ENCODE measurements at places on chromosomes 4 and X.
A peak's percentile ranks its signal among the peaks of the same experiment; 100 is the strongest.

DNA sequence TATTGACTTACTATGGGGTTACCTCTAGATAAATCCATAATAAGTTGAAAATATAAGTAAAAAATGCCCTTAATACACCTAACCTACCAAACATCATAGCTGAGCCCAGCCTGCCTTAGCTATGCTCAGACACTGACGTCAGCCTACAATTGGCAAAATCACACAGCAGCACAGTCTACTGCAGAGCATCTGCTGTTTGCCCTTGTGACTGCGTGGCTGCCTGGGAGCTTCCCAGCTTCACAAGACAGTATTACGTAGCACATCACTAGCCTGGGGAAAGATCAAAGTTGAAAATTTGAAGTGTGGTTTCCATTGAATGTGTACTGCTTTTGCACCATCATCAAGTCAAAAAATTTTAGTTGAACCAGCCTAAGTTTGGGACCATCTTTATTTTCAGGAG lies 8.8 kb downstream of the HTT-AS start:
- no peak for DNase-seq

DNA sequence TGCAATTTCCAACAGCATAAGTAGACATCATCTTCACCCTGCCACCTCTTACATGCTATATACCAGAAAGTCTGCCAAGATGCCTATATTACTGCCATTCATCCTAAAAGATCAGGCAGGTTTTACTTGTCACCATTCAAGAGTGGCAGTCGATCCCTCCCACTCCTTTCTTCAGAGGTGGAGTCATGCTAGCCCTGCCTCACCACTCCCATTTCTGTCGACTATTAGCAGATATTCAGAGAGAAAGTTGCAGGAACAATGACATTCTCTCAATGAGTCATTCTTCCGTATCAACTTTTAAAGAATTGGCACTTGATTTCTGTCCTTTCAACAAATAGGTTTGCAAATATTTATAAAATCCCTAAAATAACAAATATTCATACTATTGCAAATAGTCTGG lies 1060.1 kb downstream of the ADGRL3 start:
- DNase-seq, result no peak

DNA sequence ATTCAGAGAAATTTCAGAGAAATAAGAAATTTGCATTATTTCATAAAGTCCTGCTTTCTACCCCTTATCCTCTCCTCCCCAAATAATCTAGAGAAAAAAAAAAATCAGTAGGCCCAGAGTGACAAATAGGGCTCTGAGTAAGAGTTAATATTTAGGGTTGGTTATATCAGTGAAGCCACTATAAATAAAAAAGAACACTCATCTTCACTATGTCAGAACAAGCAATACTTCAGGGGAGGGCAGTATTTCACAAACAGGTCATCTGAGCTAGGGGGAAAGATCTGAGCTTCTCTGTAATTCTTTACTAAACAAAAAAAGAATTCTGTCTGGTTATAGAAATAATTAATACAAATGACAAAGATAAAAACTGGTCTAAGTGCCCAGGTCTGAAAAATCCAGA lies 39.4 kb downstream of the PDE5A start:
- no peak for DNase-seq

GRCh38 chrX:39440799-39441284 lies 639.6 kb downstream of the MID1IP1 start:
- no peak for DNase-seq

DNA sequence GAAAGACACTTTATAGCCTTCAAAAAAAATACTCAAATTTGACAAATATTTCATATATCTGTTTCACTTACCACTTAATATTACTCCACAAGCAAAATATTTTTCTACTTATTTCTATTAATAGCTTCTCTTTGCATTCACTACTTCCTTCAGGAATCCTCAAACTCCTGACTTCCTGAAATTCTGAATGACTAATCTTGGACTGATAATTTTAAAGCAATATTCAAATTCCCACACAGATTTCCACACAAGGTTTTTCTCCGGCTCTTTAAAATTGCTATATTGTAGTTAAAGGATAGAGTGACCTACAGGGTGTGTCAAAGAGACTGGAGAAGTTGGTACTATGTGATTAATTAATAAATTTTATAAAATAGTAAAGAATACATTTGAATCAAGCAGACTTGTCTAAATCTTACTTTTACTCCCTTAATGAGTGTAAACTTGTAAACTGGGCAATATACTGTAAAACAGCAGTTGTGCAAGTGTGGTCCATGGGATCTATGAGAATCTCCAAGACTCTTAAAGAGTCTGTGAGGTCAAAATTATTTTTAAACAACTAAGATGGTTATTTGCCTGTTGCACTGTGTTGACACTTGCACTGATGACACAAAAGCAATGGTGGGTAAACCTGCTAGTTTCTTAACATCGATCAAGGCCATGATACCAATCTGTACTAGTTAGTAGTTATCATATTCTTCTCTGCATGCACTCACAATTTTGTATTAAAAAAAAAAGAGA lies 44.5 kb downstream of the ANKRD17 start:
- DNase-seq, result no peak

DNA sequence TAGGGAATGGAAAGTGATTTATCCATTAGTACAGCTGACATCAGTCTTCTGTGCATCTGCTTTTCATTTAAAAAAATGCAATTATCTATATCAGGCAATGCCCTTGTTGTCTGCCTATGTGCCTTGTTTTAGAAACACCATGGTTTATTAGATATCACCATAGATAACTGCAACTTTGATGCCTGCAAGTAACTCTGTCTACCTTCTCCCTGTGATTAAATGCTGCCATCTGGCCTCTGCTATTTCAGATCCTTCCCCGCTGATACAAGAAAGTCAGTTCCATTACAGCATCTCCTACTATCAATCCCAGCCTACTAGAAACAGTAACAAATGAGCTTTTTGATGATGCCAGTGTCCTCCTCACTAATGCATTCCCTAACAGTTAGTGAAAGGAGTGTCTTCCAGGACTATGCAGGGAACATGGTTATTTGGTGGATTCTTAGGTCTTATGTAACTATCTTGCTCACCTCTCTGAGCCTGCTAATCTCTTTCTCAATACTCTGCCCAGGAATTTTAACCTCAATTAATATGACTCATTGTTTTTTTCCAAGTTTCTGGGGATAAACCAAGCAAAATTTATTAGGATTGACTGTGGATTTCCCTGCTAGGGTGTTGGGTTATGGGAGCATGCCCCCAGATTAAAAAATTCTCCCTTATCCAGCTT lies 444.9 kb downstream of the RAPGEF2 start:
- no peak for DNase-seq

DNA sequence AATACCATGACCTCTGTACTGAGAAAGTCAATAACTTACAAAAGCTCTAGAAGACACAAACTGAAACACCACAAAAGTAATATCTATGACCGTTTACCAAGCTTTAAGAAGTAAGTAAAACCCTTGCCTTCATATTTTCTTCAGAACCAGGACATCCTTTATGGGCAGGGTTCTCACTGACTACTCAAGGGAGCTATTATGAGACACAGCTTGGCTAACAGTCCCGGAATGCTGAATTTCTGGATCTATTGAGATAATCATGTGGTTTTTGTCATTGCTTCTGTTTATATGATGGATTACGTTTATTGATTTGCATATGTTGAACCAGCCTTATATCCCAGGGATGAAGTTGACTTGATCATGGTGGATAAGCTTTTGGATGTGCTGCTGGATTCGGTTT lies 19.9 kb upstream of the CDS1 start:
- DNase-seq, result no peak

- DNase-seq, result peak; percentile 54
These were observed 550 bp downstream of the ADGRA3 start for GRCh38 chr4:22515145-22515887.

DNA sequence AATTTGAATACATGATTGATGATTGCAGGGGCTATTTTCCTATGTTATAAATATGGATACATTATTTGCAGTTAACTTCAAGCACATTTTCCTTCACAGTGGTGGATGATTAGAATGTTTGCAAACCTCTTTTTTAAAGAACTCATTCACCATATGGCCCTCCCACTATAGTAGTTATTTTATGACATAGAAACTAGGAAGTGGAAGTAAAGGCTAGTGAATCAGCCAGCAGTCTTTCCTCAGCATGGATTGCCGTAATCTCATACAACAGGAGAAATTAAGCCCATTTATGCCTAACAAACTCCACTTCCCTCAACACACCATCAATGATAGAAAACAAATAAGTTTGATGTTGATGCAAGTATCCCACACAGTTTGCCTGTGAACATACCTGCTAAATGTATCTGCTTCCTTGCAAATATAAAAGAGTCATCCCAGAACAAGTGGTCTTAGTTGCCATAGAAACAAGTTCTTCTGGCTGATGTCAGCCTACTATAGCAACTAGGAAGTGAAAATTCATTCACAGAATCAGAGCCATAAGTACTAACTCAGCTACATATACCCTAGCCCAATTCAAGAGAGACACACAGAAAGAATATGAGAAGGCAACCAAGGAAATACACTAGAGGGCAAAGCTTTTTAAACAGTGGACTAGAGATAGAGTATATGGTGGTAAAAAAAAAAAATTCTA lies 100.9 kb upstream of the RADX start:
- DNase-seq, result no peak

GRCh38 chr4:76533314-76533713 lies 98.3 kb downstream of the SHROOM3 start:
- DNase-seq, result no peak

GRCh38 chrX:16603822-16604221 lies 46.1 kb upstream of the S100G start:
- no peak for DNase-seq

- no peak for DNase-seq
These were observed 105.0 kb downstream of the ABCB7 start for GRCh38 chrX:75051047-75051446.

DNA sequence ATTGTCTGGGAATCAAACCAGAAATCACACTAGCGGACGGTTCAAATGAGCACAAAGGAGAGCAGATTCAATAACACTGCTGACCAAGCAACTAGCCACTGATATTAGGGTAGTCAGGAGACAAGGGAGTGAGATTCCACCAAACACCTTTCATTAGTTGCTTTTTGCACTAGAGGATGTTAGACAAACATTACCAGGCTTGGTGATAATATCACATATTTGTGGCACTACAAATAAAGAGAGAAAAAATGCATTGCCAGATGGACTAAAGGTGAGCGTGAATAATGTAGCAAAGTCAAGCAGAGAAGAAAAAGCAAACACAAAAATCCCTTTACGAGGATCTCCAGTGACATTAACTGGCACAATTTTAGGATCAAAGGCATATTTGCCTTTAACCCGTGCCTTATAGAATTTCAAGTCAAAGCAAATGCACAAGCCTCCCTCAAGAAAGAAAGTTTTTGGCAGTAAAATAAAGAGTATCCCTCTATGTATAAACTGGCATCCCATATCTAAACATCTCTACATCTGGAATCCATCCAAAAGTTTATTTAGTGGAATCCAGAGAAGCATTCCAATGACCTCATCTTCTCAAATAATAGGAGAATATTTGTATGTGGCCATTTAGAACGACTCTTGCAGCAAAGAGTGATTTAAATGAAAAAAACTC lies 290.9 kb downstream of the KCTD8 start:
- no peak for DNase-seq

- DNase-seq, result no peak
These were observed 998.8 kb downstream of the GLUD2 start for GRCh38 chrX:122046226-122046625.

DNA sequence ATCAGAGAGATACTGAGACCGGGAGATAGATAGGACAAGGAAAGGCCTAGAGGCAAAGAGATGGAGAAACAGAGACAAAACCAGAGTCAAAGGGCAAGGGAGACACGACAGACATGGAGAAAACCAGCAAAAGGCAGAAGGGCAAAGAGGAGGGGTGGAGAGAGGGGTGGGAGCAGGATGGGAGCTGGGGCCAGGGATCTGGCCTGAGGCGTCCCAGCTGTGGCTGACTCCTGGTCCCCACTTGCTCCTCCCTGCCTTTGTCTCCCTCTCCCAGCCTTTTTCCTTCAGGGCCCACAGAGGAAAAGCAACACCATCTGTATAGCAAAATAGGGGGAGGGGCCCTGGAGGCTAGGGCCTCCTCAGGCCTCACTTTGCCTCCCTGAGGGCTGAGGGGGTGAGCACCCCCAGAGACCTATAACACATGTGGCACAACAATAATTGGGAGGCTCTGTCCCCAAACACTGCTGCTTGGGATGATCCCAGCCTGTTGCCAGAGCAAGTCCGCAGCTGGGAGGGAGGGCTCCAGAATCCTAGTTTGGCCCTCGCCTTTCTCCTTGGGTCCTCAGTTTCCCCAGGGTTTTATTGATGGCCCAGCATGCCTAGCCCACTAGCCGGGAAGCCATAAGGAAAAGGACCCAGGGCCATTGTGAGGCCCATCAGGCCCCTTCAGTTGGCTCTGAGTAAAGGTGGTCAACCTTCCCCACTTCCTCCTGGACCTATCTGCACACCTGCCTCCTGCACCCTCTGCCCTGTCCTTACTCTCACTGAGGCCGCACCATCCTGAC lies 96.8 kb downstream of the PJA1 start:
- DNase-seq, result no peak

DNA sequence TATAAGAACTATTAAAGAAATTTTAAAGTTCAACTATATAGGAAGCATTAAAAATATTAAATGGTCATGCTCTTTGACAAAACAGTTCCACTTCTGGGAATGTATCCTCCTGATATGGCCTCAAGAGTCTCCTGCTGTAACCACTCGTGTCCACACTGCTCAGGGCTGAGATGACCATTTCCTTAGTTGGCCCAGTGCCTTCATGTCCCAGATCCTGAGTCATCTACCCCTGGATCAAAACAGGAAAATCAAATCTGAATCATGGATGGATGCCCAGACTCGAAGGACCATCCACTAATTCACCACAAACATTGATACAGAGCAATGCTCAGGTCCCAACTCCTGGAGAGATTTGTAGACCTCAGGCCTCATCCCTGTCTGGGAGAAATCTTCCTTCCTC lies 44.7 kb downstream of the GPRASP3 start:
- DNase-seq, result peak; percentile 27

GRCh38 chr4:120916937-120917336 lies 5.6 kb downstream of the PRDM5 start:
- no peak for DNase-seq

DNA sequence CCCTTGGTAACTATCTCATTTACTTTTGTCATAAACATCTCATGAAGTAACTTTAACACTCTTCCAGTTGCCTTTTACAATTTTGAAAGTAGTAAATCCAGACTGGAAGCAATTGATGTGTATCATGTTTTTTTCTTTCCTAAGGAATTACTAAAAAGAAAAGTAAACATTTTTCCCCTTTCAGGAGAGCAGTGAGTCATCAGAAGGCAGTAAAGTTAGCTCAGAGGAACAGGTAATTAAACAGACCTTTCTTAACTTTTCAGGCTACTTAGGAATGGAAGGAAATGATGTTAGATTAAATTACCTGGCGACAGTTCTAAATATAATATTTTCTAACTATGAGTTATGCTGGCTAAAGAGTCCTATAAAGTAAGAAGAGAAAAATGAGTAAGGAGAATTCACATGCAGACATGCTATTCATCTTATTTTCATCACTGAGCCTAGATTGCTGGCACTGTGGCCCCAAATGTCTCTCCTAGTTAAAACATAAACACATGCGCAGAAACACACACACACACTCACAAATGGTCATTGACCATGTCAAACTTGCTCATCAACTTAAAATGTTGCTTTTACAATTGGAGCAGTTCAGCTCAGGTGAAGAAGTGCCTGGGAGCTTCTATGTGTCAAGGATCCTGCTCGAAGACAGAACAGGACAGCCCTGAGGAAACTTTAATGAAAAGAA lies 9.3 kb downstream of the DMP1 start:
- DNase-seq, result no peak

- DNase-seq, result no peak
These were observed 117.7 kb upstream of the PRPS2 start for GRCh38 chrX:12673487-12673886.

- no peak for DNase-seq
These were observed 184.1 kb upstream of the NDP start for GRCh38 chrX:44157283-44157682.

Data from HFF-Myc (cell line).